Left lobe of liver (tissue), 2 donors: ENCODE measurements at places on chromosomes 1 and 21.
A peak's percentile ranks its signal among the peaks of the same experiment; 100 is the strongest.

DNA sequence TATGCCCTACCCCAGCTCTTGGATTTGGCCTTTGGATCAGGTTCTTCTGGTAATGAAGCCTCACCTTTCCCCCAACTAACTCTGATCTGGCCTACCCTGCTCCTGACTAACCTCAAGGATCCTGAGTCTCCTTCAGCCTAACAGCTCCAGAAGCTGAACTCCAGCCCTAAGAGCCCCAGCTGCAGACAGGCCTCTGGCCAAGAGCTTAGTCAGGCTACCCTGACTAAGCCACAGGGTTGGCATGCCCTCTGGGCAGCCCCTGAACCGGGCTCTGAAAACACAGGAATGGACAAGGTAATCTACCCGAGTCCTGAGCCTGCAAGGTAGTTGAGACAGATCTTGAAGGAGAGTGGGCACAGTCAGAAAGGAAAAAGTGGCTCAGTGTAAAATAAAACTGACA lies 29.4 kb downstream of the COA7 start:
- DNase-seq, result no peak

DNA sequence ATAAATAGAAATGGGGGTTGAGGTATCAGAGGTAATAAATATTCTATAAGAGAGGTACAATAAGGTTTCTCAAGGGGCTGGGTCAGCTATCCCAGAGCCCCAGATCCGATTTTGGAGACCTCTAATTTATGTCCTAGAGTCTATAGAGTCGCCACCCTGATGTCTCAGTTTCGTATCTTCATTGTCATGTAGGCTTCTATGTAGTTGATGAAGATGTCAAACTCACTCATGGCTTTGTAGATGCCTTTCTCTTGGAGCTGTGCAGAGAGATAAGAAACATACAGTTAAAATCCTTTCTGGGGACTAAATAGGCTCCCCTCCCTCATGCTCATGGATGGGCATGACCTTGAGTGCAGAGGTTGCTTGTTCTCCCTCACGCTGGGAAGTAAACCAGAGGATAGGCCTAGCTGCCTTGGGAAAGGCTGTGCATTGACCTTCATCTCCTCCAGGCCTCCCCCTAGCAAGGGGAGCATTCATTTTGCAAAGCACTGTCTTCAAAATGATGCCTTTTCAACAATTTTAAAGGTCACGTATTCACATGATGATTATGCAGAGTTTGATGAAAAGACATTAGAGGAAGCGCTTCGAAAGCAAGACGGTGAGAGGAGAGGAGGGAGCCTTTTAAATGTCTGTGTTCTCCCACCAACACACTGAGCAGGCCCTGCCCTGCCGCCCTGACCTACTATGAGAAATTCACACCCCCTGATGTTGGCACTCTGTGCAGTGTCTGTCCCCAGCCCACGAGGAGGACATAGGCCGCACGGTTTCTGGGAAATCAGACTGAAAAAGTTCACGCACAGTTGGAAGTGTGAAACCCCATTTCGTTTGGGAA lies 1.9 kb upstream of the IL19 start:
- DNase-seq, result no peak

- no peak for DNase-seq
Measured at GRCh38 chr1:36154765-36155407, 1.1 kb upstream of the MAP7D1 start.

DNA sequence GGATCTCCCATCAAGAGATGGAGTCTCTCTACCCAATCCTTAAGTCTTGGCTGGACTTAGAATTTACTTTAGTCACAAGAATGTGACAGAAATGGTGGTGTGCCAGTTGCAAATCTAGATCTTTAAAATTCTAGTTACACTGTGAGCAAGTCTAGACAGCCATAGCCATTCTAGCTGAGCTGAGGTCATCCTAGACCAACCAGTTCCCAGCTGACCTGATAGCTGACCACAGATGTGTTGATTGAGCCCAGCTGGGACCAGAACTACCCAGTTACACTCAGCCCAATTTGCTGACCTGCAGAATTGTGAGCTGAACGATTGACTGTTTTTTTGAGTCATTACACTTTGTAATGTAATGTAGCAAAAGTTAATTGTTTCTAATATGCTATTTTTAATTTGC lies 251.8 kb downstream of the ADGRL2 start:
- DNase-seq, result no peak

DNA sequence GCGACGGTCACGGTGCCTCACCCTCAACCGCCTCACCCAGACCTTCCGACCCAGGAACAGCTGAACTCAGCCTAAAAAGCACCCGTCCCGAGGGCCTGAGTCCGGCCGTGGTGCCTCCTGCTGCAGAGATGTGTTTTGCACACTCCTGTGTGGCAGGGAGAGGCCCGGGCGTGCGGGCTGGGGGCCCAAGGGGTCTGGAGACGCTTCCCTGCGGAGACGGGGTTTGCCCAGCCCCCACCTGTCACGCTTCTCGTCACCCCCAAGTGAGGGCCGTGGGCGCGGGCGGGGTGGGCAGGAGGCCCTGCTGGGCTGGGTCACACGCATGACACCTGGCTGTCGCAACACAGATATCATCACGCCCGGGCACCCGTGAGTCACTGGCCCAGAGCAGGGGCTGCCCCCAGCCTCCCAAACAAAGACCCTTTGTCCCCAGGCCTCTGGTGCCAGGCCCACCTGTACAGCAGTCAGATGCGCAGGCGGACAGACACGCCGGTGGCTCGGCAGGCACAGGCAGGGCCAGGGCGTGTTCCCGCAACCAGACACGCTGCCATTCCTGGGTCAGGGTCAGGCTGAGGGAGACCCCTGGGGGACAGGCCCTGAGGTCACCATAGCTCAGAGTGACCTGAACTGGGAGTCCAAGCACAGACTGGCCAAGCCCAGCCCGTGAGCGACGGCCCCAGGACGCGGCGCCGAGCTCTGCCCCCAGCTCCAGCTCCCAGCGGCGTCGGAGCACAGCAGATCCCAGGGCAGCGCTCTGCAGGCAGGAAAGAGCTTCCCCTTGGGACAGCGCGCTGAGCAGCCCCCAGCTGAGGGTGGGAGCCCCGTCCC lies 6.1 kb downstream of the B3GALT6 start:
- no peak for DNase-seq

DNA sequence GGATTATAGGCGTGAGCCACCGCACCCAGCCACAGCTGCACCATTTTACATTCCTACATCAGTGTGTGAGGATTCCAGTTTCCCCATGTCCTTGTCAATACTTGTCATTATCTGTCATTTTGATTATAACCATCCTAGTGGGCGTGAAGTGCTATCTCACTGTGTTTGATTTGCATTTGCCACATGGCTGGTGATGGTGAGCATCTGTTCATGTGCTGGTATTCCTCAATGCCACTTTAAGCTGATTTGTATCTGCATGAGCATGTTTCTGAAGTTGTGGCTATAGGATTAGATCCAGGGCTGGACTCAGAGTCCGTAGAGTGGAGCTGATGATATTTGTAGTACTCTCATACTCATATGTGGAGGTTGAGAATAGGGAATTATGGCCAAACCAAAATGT lies 36.6 kb downstream of the SRRM1 start:
- DNase-seq, result no peak

DNA sequence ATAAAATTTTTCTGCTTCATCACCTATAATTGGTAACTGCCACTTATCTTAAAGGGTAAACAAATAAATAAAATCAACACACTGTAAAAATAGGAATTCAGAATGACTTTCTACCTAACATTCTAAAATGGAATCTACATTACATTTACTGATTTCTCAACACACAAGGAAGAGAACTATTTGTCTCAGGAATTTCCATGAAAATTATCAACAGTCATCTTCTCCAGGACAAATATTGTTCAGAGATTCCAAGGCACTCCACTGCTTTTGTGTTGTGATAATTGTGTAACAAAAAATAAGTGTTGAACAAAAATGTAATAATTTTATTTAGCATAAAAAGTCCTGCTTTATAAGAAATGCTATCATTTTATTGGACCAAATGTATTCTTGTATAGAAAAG lies 7.3 kb downstream of the ODF2L start:
- DNase-seq, result no peak

GRCh38 chr1:32269744-32270143 lies 18.7 kb downstream of the LCK start:
- DNase-seq, result no peak

GRCh38 chr1:192967901-192968300 lies 91.3 kb downstream of the UCHL5 start:
- DNase-seq, result no peak

DNA sequence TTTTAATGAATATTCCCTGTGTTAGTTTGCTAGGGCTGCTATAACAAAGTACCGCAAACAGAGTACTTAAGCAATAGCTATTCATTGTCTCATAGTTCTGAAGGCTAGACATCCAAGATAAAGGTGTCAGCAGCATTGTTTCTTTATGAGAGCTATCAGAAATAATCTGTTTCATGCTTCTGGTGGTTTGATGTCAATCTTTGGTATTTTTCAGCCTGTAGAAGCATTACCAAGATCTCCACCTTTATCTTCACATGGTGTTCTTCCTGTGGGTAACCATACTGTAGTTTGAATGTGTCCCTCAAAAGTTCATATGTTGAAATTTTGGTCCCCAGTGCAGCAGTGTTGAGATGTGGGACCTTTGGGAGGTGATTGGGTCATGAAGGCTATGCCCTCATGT lies 7.4 kb downstream of the RBM11 start:
- no peak for DNase-seq

DNA sequence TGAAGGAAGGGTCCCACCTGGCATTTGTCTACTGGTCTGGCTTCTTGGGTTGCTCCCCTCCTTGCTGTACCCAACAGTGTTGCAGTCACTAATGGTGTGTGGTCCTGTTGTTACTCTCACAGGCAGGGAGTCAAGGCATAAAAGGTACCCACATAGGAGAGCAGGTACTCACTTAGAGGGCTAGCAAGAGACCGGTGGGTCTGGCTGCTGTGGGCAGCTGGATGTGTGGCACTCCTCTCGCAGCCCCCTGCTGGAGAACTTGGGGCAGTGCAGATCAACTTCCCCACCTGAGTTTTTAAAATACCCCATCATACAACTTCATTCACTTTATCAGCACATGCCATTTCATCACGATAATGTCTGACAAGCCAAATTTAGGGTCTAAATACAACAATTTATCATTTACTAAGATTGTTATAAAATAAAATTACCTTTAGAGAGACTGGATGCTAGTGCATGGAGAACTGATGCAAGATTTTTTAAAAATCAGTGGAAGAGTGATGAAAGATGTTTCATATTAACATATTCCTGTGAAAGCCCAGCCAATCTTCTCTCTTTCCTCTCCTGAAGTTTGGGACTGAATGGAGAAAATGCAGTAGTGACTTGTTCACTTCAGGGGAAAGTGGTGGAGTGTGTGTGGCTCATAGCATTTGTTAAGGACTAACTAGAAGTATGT lies 42.8 kb downstream of the ACP6 start:
- DNase-seq, result no peak

DNA sequence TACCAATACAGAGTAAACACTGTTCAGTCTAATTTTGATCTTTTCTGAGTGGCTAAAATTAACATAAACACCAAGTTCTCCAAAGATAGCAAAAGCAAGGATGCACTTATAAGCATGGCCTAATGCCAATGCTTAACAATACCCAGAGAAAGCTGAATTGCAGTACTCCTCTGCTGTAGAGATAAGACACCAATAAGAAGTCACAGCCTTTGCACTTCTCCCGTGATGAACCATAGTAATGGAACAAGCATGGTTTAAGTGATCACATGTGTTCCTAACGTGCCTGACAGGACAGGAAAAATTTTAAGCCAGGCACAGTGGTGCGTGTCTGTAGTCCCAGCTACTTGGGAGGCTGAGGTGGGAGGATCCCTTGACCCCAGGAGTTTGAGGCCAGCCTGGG lies 5.6 kb downstream of the PRDX1 start:
- DNase-seq, result no peak

DNA sequence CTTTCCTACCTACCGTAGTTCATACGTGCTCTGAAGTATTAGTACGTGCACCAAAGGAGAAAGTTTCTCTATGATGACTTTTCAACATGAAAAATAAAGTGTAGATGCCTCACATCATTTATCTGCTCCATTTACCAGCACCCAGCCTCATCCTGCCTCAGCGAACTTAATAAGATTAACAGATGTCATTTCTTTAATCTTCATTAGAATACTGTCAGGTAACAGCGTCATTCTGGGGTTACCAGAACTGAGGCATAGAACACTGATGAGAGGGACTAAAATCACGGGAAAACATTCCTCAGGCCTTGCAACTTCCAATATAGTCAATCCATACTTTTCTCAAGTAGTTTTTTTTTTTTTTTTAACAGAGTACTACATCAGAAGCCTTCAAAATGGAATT lies 43.2 kb upstream of the DISC1 start:
- no peak for DNase-seq

GRCh38 chr21:37603129-37603528 lies 236.6 kb downstream of the DYRK1A start:
- DNase-seq, result no peak

GRCh38 chr1:157199421-157199755 lies 61.2 kb upstream of the ETV3 start:
- no peak for DNase-seq

- no peak for DNase-seq
Measured at GRCh38 chr1:67749844-67750690, 65.1 kb downstream of the GADD45A start.

DNA sequence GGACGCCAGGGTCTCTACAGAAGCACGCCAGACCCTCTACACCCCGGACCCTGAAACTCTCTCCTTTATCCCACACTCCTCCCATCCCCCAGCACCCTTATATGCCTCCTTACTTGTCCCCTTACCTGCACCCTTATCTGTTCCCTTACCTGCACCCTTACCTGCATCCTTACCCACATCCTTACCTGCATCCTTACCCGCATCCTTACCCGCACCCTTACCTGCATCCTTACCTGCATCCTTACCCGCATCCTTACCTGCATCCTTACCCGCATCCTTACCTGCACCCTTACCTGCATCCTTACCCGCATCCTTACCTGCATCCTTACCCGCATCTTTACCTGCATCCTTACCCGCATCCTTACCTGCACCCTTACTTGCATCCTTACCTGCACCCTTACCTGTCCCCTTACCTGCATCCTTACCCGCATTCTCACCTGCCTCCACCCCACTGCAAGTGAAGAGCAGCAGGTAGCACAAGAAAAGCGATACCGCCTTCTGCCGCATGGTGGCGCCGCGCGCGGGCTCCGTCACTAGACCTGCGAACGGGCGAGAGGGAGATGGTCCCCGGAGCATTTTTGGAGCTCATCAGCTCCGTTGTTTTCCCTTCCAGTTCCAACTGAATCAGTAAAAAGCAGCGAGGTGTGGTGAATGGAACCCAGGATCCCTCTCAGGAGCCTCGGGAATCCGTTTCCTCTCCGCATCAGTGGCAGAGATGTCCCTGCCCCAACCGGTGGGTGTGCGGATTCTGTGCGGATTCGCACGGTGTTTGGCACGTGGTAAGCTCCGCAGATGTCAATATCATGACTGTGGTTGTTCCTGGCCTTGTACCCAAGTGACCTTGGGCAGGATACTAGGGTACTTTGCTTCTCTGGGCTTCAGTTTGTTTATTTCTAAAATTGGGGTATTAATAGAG lies 2.9 kb downstream of the IFI6 start:
- peak; percentile 81 for DNase-seq

- DNase-seq, result no peak
Measured at GRCh38 chr1:109705411-109705810, 6.6 kb upstream of the GSTM5 start.

DNA sequence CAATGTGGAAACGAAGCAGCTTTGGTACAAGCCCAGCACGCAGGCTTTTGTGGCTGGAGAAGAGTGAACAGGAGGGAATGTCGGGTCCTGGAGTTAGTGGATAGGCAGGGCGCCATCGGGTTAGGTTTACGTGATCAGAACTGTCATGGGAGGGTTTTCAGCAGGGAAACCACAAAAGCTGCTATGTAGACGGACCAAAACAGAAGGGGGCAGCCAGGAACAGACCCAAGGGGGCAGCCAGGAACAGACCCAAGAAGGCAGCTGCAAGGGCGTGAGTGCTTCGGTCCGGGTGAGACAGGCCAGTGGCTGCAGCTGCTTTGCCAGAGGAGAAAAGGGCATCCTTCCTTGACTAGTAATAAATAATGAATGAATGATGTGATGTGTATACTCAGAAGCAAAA lies 77.5 kb upstream of the KIF1B start:
- DNase-seq, result no peak
